Panc1 (cell line): ENCODE measurements at places on chromosomes 3 and 15. TPM values are rescaled to one million over a fixed set of nuclear protein-coding genes. Genes with fewer than 3 reads are reported as not detected.

The LRRC31 gene
- not detected for total RNA-seq

The TMEM207 gene
- total RNA-seq: not detected

The CISH gene
- total RNA-seq: 0.57 TPM

The CHRNA5 gene
- 52.4 TPM for total RNA-seq
